Effector CD4-positive, alpha-beta T cell (primary cell): ENCODE measurements at places on chromosomes 1 and 21.

DNA sequence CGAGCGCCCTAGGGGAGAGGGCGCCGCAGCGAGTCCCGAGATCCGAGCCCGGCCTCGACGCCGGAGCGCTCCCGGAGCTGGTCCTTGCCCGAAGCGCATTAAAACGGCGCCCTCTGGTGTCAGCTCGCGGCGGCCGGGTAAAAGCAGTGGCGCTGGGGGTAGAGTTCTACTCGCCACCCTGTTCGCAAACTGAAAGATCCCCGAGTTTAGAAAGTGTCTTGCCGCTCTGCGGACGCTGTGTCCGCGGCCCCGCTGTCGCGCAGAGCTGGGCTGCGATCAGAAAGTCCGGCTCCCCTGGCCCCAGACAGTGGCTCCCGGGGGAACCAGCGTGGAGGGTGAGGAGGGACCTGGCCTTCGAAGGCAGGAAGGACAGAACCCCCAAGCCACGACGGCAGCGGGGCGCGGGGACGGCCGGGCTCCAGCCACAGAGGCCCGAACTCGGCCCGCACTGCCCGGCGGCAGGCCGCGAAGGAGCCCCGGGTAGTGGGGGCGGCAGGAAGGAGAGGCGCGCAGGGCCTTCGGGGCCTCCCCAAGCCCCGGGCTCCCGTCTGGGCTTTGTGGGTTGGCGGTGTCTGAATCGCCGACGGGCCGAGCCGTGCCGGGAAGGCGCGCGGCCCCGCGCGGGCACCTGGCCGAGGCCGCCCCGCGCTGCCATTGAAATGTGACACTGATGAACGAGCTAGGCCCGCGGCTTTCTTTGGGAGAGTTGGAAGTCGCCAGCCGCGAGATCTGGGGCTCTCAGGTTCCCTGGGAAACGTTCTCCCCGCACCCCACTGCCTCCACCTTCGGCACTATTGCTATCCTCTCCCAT is 39.1 kb upstream of the NFIA start:
- peak; percentile 73 for DNase-seq

DNA sequence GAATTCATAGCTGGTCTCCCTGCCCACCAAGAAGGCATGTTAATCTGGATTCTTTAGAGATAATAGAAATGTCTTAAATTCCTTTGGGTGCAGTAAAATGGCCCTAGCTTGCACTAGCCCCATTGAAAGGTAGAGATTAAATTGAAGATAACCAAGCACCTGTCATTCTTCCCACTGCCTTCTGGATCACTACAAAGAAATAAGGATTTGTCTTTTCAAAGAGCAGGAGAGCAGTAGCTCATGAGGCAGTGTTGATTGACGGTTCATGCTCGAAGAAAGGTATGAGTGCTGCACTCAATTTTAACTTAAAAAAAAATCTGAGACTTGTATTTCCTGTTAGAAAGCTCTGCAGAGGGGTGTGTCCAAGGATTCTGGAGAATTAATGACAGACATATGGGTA is 74.9 kb upstream of the F3 start:
- no peak for DNase-seq

GRCh38 chr1:21311016-21311415 is 20.8 kb upstream of the ECE1 start:
- no peak for DNase-seq

- DNase-seq: no peak
Observed at GRCh38 chr21:28537371-28538079, 455.2 kb downstream of the LTN1 start.

- peak; percentile 7 for DNase-seq
Observed at GRCh38 chr21:38352536-38353219, 95.9 kb downstream of the KCNJ15 start.

DNA sequence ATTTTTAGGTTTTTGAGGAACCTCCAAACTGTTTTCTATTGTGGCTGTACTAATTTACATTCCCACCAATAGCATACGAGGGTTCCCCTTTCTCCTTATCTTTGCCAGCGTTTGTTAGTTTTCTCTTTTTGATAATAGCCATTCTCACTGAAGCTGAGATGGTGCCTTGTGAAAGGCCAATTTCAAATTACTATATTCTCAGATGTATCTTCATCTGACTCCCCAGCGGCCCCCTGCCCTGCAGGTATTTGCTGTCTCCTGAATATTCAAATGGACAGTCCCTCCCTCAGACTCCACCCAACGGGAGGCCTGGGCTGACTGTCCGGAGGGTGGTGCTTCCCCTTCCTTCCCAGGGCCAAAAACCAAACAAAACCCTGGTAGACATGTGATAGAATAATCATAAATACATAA is 33.5 kb upstream of the TARBP1 start:
- DNase-seq: no peak

GRCh38 chr21:34035619-34036354 is 37.6 kb upstream of the MRPS6 start:
- no peak for DNase-seq

GRCh38 chr1:150560011-150560438 is 10.8 kb downstream of the ADAMTSL4 start:
- DNase-seq: peak; percentile 69
